ENCODE measurements at places on chromosomes 7 and 10.

DNA sequence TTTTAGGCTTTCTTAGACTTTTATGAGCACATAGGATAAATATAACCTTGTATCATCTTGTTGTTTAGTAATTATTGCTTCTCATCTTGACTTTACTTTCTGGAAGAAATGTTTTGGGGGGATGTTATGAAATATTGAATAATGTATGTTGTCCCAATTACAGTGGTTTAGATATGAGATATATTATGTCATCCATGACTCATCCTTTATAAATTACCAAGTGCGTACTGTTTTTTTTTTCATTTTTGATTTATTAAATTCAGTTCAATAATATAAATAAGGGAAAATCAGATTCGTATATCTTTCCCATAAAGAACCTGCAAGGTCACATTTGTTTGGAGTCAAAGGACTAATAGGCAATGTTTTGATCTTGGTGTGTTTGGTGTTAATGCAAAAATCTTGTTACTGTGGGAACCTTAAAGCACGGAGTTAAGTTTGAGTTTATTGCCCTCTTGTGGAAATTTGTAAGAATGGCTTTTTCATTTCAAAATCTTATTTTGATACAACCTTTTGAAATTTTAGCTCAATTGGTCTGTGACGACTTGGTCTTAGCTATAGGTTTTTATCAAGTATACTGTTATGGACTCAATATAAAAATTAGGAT, 108.6 kb downstream of the SRI start:
- DNase-seq = no peak

GRCh38 chr7:19713676-19714075, 4.8 kb upstream of the POLR1F start:
- peak; percentile 9 for DNase-seq

GRCh38 chr7:68031180-68031943, 1034.7 kb downstream of the TYW1 start:
- no peak for DNase-seq

- no peak for DNase-seq
Observed at GRCh38 chr7:36514289-36515243, 124.9 kb downstream of the ANLN start.

DNA sequence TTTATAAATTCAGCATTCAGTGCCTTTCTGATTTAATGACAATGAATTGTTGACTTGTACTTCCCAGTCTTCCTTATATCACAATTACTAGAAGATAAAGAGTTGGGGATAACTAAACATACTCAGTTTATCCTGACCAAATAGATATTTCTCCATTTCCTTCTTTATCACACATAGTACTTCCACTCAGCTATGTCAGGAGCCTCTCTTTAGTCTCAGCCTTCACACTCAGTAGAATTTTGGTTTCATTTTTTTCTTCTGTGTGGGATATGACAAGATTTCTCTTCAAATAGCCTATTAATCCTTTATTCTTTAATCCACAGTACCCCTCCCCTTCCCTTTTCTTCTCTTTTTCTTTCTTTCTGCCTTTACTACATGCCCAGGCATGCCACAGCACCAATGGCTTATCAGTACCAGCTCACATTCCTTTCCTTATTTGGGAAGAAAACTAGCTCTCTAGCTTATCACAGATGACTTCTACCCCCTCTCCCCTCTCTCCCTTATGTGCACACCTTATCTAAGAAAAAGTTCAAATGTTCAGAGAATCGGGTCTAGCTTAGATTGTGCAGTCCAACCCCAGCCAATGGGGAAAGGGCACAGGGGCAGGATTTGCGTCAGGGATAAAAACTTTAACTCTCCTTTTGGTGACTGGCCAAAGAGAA, 109.0 kb downstream of the PHF14 start:
- DNase-seq = no peak
